ENCODE measurements at places on chromosomes 2 and 18.

- no peak for DNase-seq
These were observed 296.7 kb upstream of the KCNH7 start for GRCh38 chr2:163135256-163135655.

DNA sequence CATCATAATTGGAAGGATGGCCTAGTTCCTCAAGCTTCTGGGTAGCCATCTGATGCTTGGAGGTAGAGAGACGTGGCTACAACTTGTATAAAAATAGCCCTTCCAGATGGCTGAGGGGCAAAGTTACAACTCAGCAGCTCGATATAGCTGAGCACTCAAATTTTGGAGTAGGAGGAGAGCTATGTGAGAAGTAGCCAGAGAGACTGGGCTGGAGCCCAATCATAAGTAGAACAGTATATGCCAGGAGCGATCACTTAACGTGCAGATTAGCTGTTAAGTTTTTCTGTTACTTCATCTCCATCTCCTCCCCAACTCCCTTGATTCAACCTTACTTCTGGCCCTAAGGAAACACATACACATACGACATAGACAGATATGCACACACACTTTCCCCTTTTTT lies 28.8 kb downstream of the CNRIP1 start:
- peak; percentile 47 for DNase-seq

DNA sequence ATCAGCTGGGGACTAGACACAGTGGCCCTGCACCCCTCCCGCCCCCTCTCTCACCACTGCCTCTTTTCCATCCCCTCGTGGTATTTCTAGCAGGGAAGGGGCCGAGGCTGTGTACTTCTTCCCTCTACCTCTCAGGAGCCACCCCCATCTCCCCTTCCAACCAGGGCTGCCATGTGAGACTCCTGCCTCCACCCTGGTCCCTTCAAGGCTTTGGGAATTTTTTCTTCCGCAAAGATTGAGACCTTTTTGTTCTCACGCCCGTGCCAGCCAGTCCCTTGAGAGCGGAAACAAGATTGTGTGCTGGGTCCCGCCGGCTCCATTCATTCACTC lies 39.1 kb downstream of the LPIN1 start:
- DNase-seq, result no peak

DNA sequence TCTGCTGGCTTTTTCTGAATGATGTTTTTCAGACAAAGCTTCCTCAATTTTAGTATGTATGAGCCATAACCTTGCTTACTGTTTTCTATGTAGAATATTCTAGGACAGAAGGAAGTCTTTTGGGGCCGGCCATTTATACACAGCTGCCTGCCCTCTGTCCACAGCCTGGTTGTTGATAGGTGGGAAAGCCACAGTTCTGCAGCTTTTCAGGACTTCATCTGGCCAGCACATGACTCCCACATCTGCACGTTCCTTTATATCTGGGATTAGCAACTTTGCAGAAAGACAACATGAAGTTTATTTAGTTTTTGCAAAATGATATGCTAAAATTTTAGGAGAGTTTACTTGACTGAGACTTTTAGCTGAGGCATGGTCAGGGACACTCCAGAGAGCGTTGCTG lies 105.6 kb downstream of the CEP192 start:
- no peak for DNase-seq

DNA sequence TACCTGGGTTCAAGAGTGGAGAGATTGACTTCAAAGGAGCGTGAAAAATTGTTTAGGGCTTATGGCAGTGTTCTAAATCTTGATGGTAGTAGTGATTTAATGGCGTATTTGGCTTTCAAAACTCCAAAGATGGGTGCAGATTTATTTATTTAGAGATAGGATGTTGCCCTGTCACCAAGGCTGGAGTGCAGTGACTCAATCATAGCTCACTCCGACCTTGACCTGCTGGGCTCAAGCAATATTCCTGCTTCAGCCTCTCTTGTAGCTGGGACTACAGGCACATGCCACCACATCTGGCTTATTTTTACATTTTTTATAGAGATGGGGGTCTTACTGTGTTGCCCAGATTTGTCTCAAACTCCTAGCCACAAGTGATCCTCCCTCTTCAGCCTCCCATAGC lies 52.5 kb downstream of the FAM117B start:
- no peak for DNase-seq

GRCh38 chr18:49858309-49859020 lies 45.1 kb upstream of the ACAA2 start:
- peak; percentile 15 for DNase-seq

- DNase-seq, result no peak
These were observed 12.5 kb upstream of the ITGA4 start for GRCh38 chr2:181444654-181445053.

Measured in GDM1 (cell line).